ENCODE measurements at places on chromosomes 1 and 21.

GRCh38 chr21:44890338-44890931, 16.9 kb upstream of the PTTG1IP start:
- DNase-seq: no peak

DNA sequence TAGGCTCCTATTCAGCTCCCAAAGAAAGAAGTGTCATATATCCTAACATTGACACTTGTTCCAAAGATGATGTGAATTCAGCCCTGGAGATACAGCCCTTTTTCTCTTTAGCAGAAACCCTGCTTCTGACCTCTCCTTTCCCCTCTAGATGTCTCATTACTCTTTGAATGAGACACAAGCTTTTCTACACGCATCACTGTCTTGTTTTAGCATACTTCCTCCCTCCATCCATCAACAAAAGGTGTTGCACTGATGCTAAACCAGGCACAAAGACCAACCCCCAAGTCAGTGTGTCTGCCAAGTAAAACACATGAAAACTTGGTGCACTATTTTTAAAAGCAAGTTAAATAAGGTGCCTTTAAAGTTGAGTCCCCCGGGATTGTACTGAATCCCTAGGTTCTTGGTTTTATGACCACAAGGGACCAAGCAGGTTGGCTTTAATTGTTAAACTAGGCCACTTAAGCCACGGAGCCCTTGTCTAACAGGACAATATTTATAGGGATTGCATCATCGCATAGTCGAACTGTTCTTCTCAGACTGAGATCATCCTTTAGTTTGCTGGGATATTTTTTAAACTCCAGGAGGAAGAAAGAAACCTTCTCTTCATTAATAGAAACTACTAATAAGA, 101.0 kb upstream of the GUCA2B start:
- DNase-seq: no peak

- DNase-seq: no peak
Observed at GRCh38 chr1:242828199-242828598, 303.7 kb upstream of the PLD5 start.

GRCh38 chr1:171877701-171878100, 36.4 kb downstream of the DNM3 start:
- DNase-seq: no peak

DNA sequence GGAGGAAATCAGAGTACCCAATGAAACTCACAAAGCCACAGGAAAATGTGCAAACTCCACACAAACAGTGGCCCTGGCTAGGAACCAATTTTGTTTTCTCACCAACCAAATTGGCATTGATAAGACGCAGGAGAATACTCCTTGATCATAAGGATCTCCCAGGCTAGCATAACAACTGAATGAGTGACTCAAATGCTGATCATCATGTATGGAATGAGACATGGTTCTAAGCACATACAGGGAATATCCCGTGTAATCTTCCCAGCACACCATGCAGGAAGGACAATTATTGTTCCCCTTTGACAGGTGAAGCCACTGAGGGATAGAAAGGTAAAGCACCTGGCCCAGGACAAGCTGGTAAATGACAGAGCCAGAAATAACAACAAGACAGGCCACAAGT, 180.0 kb upstream of the DUSP10 start:
- DNase-seq: no peak

GRCh38 chr1:184208622-184209021, 157.1 kb downstream of the TSEN15 start:
- DNase-seq: no peak

DNA sequence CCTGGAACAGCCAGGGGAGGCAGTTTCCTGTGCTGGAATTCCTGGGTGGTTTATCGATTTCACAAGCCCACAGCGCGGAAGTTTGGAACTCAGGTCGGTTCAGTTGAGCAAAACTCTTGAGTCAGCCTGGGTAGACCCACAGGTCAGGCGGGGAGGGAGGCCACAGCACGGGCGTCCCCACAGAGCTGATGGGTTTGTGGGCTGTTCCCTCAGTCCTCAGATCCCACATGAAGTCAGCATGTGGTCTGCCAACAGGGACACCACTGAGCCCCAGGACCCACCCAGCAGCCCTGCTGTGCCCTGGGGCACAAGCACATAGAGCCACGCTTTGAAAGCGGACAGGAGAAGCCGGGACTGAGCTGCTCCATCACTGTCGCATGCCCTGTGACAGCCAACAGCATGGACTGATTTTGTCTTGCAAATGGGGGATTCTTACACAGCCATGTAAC, 17.4 kb downstream of the BMP8A start:
- no peak for DNase-seq

- DNase-seq: no peak
Observed at GRCh38 chr1:182453631-182454030, 3.7 kb downstream of the RGSL1 start.

GRCh38 chr1:147722124-147722523, 38.3 kb downstream of the GJA5 start:
- DNase-seq: no peak

DNA sequence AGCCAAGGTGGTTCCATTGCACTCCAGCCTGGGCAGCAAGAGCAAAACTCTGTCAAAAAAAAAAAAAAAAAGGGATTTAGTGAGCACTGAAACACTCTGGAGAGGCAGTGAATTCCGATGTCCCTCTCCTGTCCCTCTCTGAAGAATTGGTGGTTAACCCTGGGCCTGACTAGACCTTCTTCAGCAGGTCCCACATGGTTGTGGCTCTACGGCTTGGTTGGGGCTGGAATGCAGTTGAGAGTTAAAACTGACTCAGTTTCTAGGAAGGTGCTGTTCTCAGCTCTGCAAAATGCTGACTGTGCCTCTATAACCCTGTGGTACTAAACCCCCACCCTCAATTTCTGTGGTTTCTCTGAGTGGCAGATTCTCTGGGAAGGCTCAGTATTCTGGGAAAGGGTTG, 173.3 kb downstream of the SEC16B start:
- no peak for DNase-seq

DNA sequence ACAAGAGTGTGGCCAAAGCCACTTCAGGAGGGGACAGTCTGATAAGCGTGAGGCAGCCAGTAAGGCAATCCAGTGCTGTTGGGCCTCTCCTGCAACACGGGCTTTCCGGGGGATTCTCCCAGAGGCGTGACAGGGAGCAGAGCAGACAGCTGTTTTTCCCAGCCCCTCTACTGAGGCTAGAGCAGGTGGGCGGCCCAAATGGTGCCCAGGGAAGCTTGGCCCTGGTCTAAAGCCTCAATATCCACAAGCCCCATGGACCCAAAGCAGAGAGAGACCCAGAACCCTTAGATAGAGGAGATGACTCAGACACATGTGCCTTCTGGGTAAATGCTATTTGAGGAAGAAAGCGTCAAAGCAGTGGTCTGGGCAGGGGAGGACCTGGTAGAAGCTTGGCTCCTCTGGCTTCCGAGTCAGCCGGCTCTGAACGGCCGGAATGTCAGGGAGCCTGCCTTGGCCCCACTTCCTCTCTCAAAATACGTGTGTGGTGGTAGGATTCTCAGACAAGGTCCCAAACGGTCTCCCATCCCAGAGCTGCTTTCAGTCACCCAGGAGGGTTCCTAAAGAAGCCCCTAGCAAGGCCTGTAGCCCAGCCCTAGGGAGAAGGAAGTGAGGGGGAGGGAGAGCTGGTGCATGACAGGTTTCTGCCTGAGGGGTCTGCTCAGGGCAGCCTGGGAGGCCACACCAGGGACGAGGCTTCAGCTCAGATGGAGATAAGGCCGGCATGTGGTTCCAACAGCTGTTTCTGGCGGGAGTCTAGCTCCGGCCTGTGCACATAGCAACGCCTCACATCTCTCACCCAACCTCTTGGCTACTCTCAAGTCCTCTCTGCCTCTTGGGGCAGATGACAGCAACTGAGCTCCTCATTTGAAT, 28.8 kb downstream of the PIK3C2B start:
- no peak for DNase-seq

- DNase-seq: no peak
Observed at GRCh38 chr21:46428987-46429710, 29.5 kb upstream of the DIP2A start.

- no peak for DNase-seq
Observed at GRCh38 chr21:21200103-21200938, 202.1 kb downstream of the NCAM2 start.

- peak; percentile 72 for DNase-seq
Observed at GRCh38 chr1:228464487-228464983, 22.6 kb upstream of the RNF187 start.

- DNase-seq: no peak
Observed at GRCh38 chr1:201216395-201217085, 25.9 kb downstream of the IGFN1 start.

DNA sequence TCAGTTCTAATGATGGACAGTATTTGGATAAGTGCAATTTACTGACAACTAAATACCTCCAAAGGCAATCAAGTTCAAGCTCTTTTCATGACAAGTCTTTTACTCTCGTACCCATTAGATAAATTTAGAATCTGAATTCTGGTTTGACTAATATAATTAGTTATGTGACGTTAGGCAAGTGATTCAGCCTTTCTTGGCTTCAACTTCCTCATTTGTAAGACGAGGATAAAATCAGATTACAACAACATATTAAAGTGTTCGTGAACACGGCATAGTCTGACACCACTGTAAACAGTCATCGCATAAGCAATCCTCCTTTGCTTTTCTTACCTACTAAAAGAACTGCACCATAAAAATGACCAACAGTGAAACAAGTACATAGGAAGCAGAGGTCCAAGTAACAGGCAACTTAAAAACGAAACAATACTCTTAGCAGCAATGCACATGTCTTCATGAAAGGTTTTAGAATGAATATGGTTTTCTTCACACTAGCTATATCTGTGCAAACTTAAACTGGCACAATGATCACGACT, 25.7 kb downstream of the COA6 start:
- DNase-seq: no peak

DNA sequence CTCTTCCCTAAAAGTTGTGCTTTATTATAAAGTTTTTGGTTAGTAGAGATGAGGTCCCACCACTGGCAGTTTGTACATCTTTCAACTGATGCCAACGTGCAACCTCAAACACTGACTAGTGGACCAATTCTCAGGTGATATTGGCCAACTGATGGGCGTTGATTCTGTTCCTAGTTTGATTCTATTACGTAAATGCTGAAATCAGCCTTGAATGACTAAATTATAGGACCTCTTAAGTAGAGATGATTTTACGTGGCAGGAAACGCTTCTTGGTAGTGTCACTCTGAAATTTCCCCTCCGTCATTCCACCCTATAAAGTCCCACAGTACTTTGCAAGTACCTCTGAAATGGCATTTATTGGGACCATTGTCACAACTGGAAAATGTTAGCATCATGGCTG, 8.8 kb upstream of the FNDC7 start:
- no peak for DNase-seq

DNA sequence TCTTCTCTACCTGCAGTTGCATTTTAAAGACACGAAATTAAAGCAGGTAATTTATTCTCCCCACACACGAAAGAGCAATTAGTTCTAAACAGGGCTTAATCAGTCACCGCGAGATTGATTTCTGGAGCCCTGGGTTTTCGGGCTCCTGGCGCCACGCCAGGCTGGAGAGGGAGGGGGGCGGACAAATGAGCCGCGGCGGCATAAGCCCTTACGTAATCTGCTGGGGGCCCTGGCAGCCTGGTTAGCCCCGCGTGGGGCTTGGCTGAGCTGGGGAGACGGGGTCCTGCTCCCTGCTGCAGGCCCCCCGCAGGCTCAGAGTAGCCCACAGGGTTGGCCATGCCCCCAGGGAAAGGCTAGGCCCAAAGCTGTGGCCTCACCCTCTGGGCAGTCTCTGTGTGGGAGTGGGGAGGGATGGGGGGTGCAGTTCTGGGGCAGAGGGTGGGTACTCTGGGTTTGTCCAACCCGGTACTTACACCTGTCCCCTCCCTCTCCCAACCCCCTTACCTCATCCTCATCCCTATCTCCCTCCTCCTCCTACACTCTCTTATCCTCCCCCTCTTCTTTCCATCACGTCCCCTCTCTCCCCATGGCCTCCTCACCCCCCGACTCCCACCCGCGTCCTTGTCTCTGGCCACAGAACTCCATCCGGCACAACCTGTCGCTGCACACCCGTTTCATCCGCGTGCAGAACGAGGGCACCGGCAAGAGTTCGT, 19.9 kb downstream of the FOXO6 start:
- no peak for DNase-seq

GRCh38 chr1:31010086-31010989, 55.2 kb downstream of the PUM1 start:
- no peak for DNase-seq

- no peak for DNase-seq
Observed at GRCh38 chr1:101237229-101237837, 514 bp downstream of the S1PR1 start.

DNA sequence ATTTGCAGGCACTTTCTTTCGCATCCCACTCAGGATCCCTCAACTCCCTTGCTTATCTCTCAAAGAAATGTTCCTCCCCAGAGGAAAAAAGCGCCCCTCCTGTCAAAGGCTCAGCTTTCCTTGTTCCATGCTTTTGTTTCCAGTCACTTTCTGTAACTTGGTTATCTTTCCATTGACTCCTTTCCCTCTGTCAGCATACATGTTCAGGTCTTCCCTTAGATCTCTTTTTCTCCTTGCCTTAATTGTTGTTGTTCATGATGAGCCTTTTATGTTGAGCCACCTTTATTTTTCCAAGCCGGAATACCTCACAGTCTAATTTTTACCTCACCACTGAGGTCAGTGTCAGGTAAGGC, 46.5 kb upstream of the PODN start:
- DNase-seq: no peak

- no peak for DNase-seq
Observed at GRCh38 chr1:159868766-159869165, 6.3 kb upstream of the VSIG8 start.

- DNase-seq: no peak
Observed at GRCh38 chr1:42046761-42047507, 106.3 kb upstream of the GUCA2B start.

- no peak for DNase-seq
Observed at GRCh38 chr1:226686440-226687425, 52.3 kb downstream of the ITPKB start.

All from stimulated activated CD4-positive, alpha-beta T cell treated with anti-CD3 and anti-CD28 coated beads, Interleukin-1b, Interleukin-23, amount 100 ng/mL, for 24 hours (primary cell).